NCI-H2029 (cell line): ENCODE measurements at places on chromosomes 1 and 21.
A peak's percentile ranks its signal among the peaks of the same experiment; 100 is the strongest.

DNA sequence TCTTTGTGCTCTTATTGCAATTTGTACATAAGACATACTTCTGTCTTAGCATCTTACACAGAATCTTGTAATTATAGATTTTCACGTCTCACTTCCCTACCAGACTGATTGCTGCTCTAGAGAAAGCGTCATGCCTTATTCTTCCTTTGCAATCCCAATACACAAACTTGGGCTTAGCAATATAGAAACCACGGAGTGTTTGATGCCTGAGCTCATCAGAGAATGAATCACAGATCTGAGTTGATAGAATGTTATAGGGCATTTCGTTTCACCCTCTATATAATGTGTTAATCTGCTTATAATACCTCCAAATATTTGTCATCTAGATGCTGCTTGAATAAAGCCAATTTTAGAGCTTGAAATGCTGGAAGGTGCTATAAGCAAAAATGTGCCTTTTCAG is 6.6 kb downstream of the FMO1 start:
- DNase-seq, result no peak

DNA sequence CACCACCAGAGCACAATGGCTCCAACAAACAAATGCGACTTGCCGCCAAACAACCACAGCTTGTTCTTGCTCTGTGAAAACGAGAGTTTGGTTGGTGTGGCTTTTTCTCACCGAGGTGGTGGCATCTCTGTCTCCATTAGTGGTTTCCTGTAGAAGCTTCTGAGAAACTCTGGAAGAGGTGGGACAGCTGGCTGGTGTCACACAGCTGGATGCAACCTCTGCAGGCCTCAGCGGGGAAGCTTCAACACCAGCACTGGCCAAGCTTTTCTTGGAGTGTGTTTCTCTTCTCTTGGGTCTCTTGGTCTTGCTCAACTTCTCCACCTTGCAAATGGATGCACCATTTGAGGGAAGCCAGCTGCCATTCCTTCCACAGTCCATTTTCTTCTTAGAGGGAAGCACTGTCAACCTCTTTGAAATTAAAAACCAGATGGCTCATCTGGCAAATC is 124.8 kb downstream of the KCNN3 start:
- no peak for DNase-seq

- DNase-seq, result no peak
These were observed 57.1 kb downstream of the GIPC2 start for GRCh38 chr1:78102916-78103315.

- no peak for DNase-seq
These were observed 125.8 kb downstream of the RERE start for GRCh38 chr1:8691662-8692061.

- DNase-seq, result no peak
These were observed 46.6 kb upstream of the C1orf105 start for GRCh38 chr1:172373864-172374263.

DNA sequence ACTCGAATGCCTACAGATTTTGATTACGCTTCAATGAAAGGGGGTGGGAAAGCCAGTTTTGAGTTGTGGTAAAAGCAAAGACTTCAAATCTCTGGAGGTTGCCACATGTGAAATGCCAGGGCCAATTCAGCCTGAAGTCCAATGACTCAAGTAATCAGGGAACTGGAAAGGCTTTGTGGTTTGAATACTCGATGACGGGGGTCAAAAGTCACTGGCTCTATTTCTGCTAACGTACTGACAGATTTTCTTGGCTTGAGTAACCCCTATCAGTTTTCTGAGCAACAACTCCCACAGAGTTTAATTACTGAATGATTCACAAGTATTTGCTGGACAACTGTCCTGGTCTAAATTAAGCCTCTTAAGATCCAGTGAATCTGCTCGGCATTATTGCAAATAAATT is 152.2 kb downstream of the SIPA1L2 start:
- DNase-seq, result no peak

DNA sequence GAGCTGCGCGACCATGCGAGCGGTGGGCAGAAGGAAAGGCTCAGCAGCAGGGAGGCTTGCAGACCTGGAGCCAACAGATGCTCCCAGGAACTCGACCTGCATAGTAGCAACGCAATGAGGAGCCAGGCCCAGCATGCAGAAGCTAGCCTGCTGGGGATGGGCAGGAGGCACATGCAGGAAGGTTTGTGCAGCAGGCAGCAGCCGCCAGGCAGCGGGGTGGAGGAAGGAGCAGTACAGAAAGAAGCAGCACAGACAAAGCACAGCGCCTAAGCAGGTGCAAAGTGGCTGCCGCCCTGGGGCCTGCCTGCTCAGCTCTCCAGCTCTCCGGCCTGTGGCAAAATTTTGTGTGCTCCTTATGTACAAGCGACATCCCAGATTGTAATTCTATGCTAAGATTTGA is 213.5 kb upstream of the MAP1LC3C start:
- no peak for DNase-seq

DNA sequence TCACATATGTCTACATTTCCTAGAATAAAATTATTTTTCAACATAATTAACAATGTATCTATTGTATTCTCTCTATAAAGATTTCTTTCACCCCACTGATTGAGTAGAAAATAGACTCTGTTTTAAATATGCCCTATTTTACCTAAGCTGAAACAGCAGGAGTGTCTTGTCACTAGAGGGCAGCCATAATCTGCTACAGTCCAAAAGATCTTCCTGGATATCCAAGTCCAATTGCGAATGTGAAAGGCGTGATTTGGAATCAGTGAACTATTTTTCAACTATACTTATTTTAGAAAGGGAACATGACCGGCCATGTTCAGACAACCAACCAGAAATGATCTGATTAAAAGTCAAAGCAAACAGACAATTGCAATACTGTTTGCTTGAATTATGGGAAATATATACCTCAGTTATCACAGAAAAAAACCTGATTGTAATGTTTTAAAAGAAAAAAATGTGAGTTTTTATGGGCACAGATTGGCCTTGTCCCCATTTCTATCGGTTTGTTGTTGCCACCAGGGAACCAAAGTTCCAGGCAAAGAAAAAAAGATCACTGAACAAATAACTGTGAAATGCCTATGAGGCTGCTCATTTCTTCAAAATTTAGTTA is 1211.0 kb upstream of the ADGRL4 start:
- DNase-seq, result peak; percentile 34

GRCh38 chr1:224042557-224043118 is 71.3 kb upstream of the FBXO28 start:
- DNase-seq, result peak; percentile 36

DNA sequence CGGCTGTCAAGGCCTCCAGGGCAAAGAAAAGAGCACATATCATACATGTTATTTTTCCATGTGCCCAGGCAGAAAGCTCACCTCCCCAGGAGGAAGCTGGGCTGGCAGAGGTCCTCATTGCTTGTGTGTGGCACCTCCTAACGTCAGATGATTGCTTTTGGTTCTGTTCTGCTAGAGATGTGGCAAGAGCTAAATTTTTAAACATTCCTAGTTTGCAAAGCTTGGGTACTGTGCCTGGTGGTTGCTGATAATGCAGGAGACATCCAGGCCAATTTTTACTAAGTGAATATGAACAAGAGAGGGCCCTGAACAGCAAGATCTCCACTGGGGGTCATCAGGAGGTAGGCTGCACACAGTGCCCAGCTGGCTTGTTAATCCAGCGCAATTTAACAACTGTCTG is 93.9 kb downstream of the TBX19 start:
- no peak for DNase-seq

DNA sequence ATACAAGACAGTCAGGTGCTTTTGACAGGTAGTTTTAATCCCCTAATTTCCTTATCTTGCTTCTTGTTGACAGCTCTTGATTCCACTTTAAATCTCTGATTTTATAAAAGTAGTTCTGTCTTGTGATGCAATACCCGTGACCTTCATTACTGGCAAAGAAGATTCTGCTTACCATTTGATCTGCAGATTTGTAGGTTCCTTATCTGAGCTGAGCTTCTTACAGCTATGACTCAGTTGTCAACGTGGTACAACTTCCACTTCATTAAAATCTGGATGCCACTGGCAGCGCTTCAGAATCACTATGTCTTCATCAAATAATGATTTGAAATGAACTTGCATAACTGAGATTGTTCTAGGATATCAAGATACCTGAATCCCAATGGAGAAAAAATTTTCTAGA is 543.6 kb upstream of the B3GALT2 start:
- no peak for DNase-seq

GRCh38 chr1:2119886-2120285 is 69.7 kb downstream of the PRKCZ start:
- DNase-seq, result no peak

DNA sequence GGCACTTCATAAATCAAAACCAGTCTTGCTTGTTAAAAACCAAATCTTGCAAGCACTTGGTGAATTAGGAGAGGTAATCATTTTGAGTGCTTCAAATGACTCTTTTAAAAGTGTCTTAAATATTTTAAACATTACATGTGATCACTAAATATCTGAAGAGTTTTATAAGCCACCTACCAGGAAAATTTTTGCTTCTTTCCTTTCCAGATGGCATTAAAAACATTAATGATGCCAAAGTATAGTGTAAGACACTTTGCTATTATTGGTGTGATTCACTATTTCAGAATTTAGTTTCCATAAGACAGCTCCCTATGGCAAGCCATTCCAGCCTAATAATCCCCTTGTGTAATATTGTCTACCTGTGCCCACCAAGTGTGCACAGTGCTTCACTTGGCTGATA is 548.8 kb upstream of the ADAMTS5 start:
- DNase-seq, result no peak

DNA sequence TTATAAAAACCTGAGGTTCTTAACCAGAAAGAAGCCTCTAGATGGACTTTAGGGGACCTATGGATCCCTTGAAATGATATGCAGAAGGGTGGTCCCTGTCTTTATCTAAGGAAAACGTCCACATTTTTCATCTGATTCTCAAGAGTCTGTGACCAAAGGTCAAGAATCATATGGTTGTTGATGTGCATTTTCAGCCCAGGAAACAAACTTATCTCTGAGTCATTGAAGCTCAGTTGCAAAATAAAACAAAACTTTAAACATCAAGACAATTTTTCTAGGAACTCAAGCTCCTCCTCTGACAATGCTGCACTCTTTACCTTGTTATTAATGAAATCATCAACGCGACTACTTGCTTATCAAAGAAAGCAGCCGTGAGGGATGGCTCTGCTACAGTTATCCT is 83.3 kb downstream of the TIAM1 start:
- no peak for DNase-seq

DNA sequence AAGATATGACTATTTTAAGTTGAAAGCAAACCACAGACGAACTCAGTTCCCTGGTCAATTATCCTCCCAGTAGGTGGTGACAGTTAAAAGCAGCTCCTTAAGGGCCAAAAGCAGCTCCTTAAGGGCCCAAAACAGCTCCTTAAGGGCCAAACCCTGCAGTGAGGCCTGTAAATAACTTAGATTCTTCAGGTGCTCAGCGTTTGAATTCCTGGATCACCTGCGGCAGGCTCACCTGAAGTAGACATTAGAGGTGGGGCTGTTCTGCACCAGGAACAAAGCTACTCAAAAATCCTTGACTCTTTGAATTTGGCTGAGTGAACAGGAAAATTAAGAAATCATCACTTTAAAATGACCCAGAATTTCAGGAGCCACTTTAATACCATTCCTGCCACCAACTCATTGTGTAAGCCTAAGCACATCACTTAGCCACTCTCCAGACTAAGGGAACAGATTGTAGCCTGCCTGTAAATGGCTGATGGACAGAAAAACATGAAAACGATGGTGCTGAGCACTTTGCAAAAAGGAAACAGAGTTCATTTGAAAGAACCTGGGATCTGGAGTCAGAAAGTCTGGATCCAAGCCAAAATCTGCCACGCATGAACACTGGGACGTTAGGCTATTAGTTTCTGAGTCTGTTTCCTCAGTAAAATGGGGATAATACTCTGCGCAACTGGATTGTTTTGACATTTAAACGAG is 126.9 kb downstream of the LRIG2 start:
- DNase-seq, result no peak

DNA sequence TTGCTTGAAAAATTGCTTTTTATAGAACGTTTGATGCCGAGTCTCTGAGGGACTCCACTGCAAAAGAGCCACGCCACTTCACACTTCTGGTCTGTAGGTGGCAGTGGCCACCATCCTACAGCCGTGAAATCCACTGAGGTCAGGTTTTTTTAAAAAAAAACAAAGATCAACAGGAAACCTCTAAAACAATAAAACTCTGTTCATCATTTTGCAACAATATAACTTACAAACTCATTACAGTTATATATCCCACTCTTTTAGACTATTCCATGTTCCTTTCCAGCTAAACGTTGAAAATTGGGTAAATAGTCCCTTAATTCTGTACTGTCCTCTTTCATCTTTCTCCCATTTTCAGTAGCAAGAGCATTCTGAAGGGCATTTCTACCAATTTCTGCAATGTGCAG is 64.6 kb upstream of the FMN2 start:
- peak; percentile 19 for DNase-seq

- DNase-seq, result no peak
These were observed 535.9 kb downstream of the MATN1 start for GRCh38 chr1:30187413-30188023.

- no peak for DNase-seq
These were observed 19.8 kb downstream of the TOMM20 start for GRCh38 chr1:235108876-235109275.

- no peak for DNase-seq
These were observed 12.8 kb upstream of the GALNT2 start for GRCh38 chr1:230054092-230054749.

GRCh38 chr1:157371221-157371620 is 181.1 kb downstream of the FCRL5 start:
- no peak for DNase-seq

DNA sequence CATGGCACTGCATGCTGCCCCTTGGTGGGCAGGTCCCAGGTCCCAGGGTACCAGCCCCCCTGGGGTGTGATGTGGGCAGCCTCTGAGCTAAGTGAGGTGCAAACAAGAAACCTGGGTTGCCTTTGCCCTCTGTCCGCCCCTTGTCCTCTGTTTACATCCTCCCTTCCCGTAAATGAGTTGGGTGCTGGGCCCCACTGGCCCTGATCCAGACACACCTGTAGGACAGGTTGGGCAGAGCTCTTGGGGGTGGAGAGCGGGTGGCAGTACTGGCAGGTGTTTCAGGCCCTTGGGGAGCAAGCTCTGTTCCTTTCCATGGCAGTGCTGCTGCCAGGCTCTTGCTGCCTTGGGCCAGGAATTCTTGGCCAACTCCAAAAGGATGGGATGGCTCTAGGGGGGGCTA is 35.8 kb downstream of the ELF3 start:
- peak; percentile 96 for DNase-seq

- DNase-seq, result peak; percentile 81
These were observed 177.1 kb upstream of the EDN2 start for GRCh38 chr1:41661428-41662060.

GRCh38 chr1:27122652-27123051 is 32.3 kb downstream of the SLC9A1 start:
- peak; percentile 72 for DNase-seq

DNA sequence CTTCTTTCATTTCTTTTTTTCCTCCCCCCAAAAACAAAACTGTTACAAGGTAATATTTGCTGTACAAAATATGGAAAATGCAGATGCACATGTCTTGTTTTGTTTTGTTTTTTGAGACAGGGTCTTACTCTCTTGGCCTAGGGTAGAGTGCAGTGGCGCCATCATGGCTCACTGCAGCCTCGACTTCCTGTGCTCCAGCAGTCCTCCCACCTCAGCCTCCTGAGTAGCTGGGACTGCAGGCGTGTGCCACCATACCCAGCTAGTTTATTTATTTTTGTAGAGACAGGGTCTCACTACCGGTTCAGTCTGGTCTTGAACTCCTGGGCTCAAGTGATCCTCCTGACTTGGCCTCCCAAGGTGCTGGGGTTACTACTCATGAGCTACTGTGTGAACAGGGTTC is 15.5 kb downstream of the PRRC2C start:
- no peak for DNase-seq

- DNase-seq, result no peak
These were observed 5.8 kb downstream of the UBE2U start for GRCh38 chr1:64209221-64209620.

- DNase-seq, result no peak
These were observed 10.9 kb upstream of the ABCG1 start for GRCh38 chr21:42208036-42208435.
